ENCODE measurements at places on chromosomes 11 and 22. TPM values are rescaled to one million over a fixed set of nuclear protein-coding genes. Genes with fewer than 3 reads are reported as not detected.

Gene PLAAT5
- total RNA-seq, result 3.8 TPM

Gene OTOG
- not detected for total RNA-seq

Gene TMPRSS13
- total RNA-seq, result 100 TPM

DNA sequence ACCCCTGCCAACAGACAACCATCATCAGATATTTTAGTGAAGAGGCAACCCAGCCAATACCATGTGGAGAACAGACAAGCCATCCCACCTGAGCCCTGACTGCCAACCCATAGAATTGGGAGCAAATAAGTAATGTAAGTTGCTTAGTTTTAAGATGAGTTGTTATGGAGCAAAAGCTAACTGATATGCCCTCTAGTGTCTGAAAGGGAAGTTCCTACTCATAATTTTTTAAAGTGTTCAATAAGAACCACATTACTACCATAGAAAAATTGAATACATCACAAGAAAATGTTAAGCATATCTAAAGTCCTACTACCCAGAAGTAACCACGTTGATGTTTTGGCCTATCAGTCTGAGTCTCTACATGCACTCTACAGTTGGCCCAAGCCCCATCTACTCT is 50.8 kb upstream of the SLC36A4 start:
- no peak for DNase-seq

DNA sequence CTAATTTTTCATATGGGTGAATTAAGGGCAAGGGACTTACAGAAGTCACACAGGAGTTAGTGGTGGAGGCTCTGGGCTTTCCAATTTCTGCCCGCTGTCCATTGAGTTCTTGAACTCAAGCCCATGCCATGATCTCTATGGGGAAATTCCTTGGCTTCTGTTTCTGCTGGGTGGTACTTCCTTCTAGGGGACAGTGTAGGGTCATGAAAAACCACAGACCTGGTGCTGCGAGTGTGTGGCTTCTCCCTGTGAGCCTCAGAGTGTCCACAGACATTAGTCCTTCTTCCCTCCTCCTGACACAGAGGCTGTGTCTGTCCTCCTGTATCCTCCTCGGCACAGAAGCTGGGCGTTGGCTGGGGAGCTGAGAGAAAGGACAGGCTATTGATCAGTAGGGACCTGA is 6.3 kb upstream of the SEZ6L start:
- no peak for DNase-seq

Gene CASP1
- total RNA-seq, result 31.6 TPM

GRCh38 chr22:35645646-35646045 is 2.6 kb upstream of the APOL6 start:
- no peak for DNase-seq

DNA sequence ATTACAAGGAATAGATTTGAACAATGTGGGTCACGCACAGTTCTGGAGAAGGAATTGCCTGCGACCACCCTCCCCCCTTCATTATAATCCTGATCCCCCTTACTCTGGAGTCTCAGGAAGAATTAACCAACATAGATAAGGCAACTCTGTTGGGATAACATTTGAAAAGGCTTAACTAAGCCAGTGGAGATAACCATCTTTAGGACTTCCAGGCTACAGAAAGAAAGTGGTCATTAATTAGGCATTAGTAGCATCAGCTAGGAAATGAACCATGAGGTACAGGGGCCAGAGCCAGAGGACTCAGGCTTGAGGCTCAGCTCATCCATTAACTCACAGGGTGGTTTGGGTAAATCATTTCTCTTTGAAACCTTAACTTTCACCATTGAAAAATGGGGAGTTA is 720.0 kb upstream of the API5 start:
- DNase-seq, result no peak

Gene AQP11
- 0.55 TPM for total RNA-seq
